Type B pancreatic cell (in vitro differentiated cells): ENCODE measurements at places on chromosomes 16 and 17. TPM values are rescaled to one million over a fixed set of nuclear protein-coding genes. Genes with fewer than 3 reads are reported as not detected.

DNA sequence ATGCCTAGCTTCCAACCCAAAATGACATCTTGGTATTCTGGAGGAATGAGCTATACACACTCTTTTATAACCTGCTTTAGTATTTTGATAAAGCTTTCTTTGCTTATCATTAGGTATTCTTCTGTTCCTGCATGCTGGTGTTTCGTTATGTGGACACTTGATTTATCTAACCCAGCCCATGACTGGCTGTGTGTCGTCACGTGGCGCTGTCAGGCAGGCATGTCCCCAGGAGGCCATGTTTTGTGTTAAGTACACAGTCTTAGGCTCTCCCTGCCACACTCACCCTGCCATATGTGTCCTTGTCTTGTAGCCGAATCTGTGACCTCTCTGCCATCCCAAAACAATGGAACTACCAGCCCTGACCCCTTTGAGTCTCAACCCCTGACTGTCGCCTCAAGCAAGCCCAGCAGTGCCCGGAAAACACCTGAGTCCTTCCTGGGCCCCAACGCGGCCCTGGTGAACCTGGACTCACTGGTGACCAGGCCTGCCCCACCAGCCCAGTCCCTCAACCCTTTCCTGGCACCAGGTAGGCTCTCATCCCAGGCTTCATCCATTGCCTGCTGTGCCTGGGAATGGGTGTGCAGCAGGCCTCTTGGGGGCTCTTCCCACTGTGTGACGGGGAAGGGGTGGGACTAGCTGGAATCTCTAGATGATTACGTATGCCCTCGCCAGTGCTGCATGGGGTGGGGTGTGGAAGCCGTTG lies 30.8 kb downstream of the B9D1 start:
- DNase-seq, result no peak

The SULT1A4 gene
- total RNA-seq, result 3.5 and 3.6 TPM in 2 replicates

The ACE gene
- 3.6 and 9.1 TPM in 2 replicates for total RNA-seq

- DNase-seq, result no peak
Measured at GRCh38 chr17:82487910-82488309, 29.4 kb downstream of the NARF start.

The FN3KRP gene
- 36.5 and 42.5 TPM in 2 replicates for total RNA-seq

GRCh38 chr17:40963838-40964237 lies 2.9 kb downstream of the KRT39 start:
- DNase-seq, result no peak

The BCL6B gene
- not detected in 2 replicates for total RNA-seq

- no peak for DNase-seq
Measured at GRCh38 chr16:48011878-48012658, 143.7 kb downstream of the ABCC12 start.

GRCh38 chr16:7182510-7183109 lies 150.0 kb upstream of the RBFOX1 start:
- DNase-seq, result no peak

DNA sequence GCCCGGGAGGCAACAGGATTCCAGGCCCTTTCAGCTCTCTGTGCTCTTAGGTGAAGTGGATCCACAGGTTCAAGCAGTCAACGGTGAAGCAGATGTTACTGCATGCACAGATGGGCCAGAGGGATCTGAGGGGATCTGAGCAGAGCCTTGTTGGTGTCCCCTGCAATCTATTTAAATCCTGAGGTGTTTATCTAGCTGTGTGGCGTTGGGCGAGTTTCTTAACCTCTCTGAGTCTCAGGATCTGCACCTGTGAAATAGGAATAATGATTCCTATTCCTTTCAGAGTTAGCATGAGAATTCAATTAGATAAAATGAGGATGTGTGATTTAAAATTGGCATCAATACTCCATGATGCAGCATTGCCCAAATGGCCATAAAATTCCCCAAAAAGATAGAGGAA lies 237.3 kb upstream of the CDH5 start:
- no peak for DNase-seq

- no peak for DNase-seq
Measured at GRCh38 chr17:40417258-40417608, 463 bp downstream of the TOP2A start.

GRCh38 chr17:49457564-49458535 lies 37.2 kb upstream of the NGFR start:
- no peak for DNase-seq

DNA sequence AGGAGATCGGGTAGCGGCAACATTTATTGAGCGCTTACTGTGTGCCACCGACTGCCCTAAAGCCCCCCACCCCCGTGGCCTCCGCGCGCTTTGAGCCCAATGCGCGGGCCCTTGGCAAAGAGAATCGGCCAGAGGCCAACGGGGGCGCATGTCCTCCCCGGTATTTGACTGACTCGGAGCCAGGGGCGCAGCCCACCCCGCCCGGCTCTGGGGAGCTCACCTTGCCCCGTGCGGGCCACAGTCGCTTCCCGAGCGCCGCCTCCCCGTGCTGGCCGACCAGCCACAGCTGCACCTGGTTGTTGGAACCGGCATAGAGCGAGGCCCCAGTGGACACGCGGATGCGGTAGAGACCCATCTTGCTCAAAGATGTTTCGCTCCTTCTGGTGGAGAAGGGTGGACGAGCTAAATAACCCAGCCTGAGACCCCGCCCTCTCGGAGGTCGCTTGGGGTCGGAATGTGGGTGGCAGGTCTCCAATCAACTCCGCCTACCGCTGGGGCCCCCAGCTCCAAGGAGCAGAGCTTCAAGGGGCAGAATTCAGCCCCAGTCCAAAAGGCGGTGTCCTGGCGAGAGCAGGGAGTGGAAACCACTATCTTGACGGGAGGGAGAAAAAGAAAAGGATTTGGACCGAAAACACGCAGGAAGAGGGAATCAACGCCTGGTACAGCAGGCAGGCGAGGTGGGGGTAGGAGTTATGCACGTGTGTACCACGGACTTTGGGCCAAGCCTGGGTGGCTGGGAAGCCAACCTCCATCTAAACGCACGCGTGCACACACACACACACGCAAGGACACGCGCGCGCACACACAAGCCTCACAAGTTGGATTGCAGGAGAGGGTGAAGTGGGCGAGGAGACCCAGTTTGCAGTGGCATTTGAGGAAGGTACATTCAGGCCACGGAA lies at the start of gene ALOX15:
Gene ALOX15 (minus strand): TSS at position 382 of the 899 bp plus-strand sequence. CDS start 27 bp downstream, at position 355.
- DNase-seq, result no peak

DNA sequence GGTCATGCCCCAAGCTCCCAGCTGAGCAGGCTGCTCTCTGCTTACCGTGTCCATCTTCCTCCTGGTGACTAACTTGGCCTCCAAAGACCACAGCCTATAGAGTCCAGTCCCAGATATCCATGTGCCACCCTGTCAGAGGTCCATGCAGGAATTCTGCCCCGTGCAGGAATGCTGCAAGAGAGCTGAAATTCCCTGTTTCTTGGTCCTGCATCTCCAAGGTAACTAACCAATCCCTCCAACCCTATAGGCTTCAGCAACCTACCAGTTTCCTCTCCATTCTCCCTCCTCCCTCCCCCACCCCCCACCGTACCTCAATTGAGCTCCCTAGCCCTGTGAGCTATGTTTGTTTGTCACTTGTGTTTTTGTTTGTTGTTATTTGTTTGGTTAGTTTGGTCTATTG lies 9.6 kb upstream of the MKS1 start:
- DNase-seq, result no peak

- DNase-seq, result no peak
Measured at GRCh38 chr17:74597069-74597790, 5.1 kb upstream of the CD300LD start.

The CACNG3 gene
- not detected in 2 replicates for total RNA-seq

DNA sequence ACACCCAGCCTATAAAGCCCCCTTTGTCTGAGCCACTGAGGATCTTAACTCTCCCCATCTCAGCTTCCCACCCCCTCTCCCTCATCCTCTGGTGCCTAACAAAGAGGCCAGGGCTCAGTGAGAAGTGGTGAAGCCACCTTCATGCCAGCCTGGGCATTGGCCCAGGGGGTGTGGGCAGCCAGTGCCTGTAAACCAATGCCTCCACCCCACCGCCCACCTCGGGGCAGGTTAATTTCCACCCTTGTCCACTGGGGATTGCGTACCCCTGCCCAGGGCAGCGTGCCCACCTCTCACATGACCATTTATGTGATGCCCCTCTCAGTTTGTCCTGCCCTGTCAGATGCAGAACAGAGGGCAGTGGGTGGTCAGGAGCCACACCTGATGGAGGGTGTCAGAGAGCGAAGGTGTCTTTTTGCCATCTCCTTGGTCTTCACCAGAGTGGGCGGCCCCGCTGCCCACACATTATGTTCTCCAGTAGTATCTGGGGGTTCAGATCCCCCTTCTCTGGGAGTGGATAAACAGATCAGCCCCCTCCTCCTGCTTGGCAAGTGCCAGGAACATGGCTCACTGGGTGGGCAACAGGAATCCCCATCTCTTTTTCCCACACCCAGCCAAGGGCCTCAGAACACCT lies 10.1 kb upstream of the ARHGAP23 start:
- no peak for DNase-seq

GRCh38 chr17:39016193-39017153 lies 49.3 kb upstream of the FBXO47 start:
- no peak for DNase-seq

The KCTD5 gene
- total RNA-seq, result 25.1 and 30.5 TPM in 2 replicates

The PSME3 gene
- 116 and 120 TPM in 2 replicates for total RNA-seq

- no peak for DNase-seq
Measured at GRCh38 chr17:32256012-32256700, 9.5 kb upstream of the RHBDL3 start.

The GCGR gene
- total RNA-seq, result 1.2 and 1.7 TPM in 2 replicates

DNA sequence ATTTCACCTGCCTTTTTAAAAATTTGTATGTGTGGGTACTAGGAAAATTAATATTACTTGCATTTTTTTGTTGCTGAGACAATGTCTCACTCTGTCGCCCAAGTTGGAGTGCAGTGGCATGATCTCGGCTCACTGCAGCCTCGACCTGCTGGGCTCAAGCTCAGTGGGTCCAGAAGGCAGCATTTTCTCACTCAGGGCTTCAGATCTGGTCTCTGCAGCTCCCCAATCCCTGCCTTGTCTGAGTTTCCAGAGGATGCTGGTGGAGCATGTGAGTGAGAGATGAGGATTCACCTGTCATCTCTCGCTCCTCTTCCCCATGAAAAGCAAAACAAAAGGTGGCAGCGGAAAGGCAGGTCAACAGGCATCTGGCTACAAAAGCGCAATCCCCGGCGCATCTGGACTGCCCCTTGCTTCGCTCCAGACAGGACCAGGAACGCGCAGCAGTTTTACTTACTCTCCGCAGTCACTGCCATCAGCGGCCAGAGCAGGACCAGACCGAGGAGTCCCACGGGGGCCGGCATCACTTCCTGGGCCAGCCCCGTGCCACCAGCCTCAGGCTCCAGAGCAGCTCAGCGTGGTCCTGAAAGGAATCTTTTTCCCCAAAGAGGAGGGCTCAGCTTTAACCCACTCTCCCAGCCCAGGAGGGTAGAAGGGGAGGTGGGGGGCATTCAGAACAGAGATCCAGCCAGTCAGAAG lies 59.9 kb downstream of the LITAF start:
- no peak for DNase-seq

DNA sequence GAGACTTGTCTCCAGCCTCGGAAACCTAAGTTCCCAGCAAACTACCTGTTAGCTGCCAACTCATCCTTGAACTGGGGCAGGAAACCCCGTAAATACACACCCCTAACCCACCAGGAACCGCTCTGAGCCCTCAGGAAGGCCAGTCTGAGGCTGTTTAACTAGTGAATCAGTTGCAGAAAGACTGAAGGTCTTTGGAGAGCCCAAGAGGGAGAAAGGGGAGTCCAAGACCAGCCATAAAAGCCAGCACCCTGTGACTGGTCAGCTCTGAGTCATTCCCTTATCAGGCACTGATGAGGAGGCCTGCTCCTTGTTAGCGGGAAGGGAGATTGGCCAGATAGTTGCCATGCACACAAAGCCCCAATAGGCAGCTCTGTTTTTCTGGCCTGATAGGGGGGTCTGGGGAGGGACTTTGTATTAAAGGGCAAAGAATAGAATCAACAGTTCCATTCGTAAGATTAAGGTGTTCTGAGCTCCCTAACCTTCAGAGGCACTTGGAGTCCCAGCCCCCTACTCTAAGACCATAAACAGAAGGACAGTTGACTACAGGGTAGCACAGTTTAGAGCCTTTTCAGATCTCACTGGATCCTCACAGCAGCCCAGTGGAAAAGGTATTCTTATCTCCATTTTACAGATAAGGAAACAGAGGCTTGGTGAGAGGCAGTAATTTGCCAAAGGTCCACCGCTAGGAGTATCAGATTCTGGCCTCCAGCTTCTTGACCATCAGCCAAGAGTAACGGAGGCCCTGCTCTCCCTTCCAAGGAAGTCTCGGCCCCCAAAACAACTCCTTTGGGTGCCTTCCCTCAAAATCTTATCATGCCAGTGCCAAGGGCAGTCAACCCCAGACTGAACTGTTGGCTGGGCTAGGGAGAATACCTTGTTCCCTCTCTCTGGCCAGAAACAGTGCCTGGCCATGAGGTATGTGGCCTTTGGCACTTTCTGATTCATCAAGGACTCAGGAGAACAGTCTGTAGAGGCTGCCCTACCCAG lies 2.2 kb upstream of the KRT19 start:
- no peak for DNase-seq

- DNase-seq, result no peak
Measured at GRCh38 chr17:29659155-29659554, 36.4 kb upstream of the CORO6 start.

DNA sequence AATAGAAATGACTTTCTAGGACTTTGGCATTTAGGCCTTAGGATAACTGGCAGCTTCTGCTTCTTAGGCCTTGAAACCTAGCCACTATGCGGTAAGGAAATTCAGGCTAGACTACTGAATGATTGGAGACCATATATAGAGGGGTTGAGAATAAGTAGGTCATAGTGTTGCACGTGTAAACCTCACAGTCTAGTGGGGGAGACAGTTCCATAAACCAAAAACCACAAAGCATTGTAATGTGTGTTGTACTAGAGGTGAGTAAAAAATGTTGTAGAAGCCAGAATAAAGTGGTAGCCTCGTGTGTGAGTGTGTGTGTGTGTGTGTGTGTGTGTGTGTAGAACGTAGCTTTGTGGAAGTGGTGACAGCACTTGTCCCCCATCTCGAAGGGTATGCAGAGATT lies 188.5 kb downstream of the MAP2K6 start:
- no peak for DNase-seq

GRCh38 chr17:59829217-59830006 lies 63.3 kb downstream of the TUBD1 start:
- no peak for DNase-seq

GRCh38 chr16:56351481-56351880 lies 73.9 kb downstream of the AMFR start:
- DNase-seq, result no peak

The C1QL1 gene
- 15.6 and 76.5 TPM in 2 replicates for total RNA-seq

DNA sequence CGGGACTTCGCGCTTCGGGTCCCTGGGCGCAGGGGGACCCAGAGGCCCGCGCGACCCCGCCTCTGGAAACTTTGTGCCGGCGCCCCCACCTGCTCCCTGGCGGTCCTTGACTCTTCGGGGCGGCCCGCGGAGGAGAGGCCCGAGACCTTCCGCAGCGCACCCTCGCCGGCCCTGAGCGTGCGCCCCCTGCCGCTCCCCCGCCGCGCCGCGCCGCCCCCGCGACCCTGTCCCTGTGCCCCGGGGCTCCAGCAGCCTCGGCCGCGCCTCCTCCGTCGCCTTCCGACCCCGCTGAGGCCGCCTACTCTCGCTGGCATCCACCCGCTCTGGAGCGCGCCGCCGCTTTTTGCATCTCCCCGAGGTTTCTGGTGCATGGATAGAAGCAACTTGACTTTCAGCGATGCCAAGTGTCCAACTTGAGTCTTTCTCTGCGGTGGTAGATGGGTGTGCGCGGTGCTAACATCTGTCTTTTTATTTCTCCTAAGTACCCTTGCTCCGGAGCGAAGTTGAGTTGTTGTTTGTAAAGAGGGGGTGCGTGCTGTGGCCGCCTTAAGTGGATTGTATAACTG lies 414 bp downstream of the DUSP14 start:
- peak; percentile 85 for DNase-seq
